Heart right ventricle (tissue), 16 donors: ENCODE measurements at places on chromosomes 1 and 21. TPM values are rescaled to one million over a fixed set of nuclear protein-coding genes. Genes with fewer than 3 reads are reported as not detected.

DNA sequence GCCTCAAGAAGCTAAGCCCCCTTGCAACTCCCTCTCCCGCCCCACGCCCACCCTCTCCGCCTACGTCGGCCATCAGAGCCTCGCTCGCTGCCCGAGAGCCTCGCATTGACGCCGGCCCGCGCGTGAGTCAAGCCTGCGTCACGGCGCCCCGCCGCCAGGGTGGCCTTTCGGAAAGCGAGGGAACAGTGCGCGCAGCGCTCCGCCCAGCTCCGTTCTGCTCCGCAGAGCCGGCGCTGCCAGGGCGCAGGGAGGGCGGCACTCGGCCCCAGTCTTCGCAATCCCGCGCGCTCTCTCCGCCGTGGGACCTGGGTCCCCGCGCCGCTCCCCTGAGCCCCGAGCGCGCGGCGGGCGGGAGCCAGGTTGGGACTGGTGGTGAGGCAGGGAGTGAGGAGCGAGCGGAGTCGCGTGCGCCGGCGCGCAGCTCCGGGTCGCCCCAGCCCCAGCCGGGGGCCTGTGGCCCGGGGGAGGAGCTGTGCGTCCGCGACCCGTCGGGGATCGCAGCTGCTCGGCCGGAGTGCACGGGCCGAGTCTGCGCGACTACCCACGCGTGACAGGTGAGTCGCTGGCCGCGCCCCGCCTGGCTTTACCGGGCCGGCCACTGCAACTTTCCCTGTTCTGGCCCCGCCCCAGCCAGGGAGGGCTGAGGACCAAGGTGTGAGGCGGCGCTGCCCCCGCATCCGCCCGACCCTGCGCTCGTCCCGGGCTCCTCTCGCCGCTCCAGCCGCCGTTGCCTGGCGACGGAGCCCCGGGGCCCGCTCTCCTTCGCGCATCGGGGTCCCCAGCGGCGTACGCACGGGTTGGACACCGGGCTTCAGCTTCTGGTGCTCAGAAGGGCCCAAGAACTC lies at the start of gene SLC6A17:
TSS of gene SLC6A17 (plus strand) at position 165 of the 845 bp plus-strand sequence. CDS start 16,436 bp downstream, outside the sequence.
- no peak for DNase-seq

The FAM163A gene
- not detected for total RNA-seq

GRCh38 chr1:166089804-166090203 lies 77.0 kb downstream of the FAM78B start:
- no peak for DNase-seq

GRCh38 chr1:51331206-51332100 lies 1.1 kb upstream of the TTC39A start:
- DNase-seq, result no peak

The ZSWIM5 gene
- 0.83 TPM for total RNA-seq

DNA sequence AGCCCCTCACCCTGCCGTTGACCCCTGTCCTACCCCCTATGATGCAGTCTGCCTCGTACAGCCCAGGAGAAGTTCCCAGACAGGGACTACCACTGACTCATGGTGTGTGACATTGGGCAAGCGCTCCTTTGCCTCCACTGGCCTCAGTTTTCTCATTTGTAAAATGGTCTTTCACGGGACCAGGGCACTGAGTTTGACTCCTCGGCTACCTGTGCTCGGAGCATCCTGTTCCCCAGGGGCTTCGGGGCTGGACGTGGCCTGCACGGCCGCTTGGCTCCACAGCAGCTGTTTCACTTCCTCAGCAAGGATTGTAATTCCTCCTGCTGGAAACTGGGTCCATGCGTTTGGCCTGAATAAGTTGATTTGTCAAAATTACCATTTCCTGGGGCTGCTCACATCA lies 277.3 kb downstream of the MATN1 start:
- DNase-seq, result no peak

DNA sequence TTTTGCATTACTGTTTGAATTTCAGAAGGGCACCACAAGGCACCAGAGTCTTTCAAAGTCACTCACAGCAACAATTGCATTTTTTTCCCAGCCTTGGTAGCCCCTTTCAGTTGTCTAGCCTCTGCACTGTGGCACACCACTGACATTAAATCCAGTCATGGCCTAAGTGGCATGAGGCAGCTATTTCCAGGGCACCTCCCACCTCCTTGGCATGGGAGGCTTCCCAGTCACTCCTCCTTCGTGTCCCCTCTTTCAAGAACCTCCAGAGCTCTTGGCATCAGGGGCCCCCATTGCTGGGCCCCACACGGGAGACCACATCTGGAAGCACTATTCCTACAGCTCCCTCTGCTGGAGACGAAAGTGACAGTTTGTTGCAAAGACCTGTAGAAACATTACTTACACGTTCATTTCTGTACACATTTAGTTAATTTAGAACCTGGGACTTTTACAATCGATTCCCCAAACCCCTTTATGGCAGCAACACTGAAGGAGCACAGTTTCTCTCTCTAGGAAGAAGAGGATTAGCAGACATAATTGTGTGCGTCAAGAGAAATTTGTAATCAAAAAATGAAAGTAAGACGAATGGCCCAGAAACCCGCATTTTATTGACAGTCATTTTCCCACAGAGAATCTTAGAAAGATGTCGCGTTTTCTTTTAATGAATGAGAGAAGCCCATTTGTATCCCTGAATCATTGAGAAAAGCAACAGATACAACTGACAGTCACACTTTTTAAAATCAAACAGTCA lies 5.7 kb upstream of the CHD5 start:
- no peak for DNase-seq

The RNU1-1 gene
- 2,262 TPM for total RNA-seq

The DPH2 gene
- 12.5 TPM for total RNA-seq
